ENCODE measurements at places on chromosomes 4 and X.

- no peak for DNase-seq
Observed at GRCh38 chr4:143016171-143016570, 168.5 kb upstream of the USP38 start.

DNA sequence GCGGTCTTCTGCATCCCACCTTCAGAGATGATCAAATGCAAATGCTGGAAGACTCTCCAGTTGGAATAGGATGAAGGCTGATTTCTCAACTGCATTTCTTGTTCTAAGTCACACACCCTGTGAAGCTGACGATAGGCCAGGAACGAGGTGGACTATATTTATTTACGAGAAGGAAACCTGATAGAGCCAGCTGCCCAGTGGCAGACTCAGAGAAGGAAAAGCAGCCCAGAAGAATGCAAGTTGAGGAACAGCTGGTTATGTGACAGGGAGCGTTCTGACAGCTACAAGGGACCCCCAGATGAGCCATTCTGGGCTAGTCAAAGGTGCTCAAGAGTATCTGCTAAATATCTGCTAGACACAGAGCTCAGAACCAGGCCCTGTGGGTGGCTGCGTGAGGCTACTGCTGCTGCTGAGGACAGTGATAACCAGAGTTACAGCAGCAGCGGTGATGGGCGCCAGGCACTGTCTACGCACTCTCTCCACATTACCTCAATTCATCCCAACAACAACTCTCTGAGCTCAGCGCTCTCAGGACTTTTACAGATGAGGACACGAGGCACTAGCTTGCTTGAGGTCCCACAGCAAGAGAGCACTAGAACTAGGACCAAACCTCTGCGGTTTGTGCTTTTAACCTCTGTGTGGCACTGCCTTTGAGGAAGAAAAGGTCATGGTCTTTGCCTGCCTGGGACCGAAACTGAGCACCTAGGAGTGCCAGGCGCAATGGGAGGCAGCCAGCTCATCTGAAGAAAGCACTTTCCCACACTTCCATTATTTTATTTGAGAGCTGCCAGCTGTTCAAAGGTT, 69.0 kb downstream of the GATB start:
- DNase-seq: no peak

- no peak for DNase-seq
Observed at GRCh38 chrX:119755981-119756533, 2.3 kb upstream of the SOWAHD start.

DNA sequence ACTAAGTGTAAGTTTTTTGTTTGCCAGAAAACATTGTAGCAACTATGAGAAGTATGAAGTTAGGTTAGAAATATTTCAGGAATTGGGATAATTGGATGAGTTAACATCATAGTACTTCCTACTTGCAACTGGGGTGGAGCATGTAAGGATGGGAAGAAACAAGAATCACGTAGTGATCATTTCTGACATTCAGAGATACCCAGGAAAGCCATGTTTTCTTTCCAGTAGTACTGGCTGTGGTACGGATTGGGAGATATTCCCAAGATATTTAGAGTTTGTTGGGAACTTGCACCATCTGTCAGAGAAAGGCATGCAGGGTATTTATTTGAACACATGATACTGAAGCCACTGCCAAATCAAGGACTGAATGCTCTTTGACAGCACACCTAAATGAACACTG, 87.6 kb upstream of the SLC4A4 start:
- no peak for DNase-seq

DNA sequence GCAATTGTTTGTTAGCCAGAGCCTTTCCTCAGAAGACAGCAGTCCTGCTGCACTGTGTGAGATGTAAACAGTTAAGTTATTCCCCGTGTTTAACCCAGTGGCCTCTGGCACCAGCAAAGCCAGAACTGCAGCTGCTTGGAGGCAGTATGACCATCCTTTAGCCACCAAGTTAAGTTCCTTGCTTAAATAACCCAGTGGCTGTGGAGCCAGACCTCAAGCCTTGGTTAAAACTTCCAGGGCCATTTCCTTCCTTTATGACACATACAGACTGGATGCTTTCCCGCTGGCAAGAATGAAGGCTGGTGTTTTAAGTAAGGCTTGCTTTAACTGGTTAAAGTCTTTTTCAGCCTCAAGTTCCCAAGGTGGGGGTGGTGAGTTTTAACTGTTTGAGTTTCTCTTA, 379.8 kb downstream of the DCAF12L2 start:
- DNase-seq: no peak

GRCh38 chr4:159390648-159391047, 287.8 kb downstream of the RAPGEF2 start:
- no peak for DNase-seq

DNA sequence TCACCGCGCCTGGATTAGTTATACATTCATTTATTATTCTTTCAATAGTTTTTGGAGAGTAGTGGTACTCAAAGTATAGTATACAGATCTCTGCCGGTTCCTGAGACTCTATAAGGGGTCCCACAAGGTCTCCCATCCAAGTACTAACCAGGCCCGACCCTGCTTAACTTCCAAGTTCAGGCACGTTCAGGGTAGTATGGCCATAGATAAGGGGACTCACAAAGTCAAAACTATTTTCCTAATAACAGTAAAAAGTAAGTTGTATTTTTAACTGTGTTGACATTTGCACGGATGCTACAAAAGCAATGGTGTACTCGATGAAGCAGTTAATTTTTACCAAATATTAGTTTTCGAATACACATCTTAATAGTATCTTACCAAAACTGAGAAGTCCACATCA, 84.4 kb upstream of the STK26 start:
- DNase-seq: no peak

- no peak for DNase-seq
Observed at GRCh38 chr4:89212666-89213381, 94.8 kb downstream of the GPRIN3 start.

GRCh38 chrX:40877887-40878286, 142.5 kb upstream of the MED14 start:
- no peak for DNase-seq

GRCh38 chr4:177047070-177047850, 254.5 kb upstream of the VEGFC start:
- peak; percentile 57 for DNase-seq

DNA sequence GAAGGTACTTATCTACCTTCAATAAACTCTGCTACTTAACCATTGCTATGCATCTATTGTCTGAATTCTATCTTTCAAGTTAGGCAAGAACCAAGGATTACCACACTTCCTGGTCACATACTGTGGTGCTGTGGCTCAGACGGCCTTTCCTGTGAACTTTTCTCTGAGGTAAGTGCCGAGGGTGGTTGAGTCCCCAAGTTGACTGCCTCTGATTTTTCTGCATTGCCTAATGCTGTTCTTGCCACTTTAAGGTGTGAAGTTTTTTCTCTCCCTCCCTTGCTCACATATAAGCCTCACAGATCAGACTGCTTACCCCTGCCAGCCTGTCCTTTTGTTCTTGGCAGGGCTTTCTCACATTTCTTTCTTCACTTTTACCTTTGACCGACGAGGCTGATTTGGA, 348.0 kb upstream of the POU3F4 start:
- DNase-seq: no peak
